ENCODE measurements at places on chromosomes 1 and 21.

DNA sequence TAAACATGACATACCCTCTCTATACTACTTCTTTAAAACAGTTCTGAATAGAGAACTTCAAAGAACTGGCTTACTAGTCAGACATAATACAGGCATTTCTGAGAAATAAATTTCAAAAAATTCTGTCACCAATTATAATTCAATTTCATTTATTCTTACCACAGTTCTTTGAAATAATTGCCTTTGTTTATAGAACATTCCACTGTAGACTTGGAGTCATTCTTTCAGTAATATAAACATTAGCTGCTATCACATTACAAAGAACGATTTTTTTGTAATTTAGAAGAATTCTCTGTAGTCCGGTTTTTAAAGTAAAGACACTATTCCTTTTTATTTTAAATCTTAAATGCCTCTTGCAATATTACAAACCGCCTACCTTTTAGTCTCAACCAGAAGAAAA lies 146.4 kb upstream of the COL11A1 start:
- no peak for DNase-seq

DNA sequence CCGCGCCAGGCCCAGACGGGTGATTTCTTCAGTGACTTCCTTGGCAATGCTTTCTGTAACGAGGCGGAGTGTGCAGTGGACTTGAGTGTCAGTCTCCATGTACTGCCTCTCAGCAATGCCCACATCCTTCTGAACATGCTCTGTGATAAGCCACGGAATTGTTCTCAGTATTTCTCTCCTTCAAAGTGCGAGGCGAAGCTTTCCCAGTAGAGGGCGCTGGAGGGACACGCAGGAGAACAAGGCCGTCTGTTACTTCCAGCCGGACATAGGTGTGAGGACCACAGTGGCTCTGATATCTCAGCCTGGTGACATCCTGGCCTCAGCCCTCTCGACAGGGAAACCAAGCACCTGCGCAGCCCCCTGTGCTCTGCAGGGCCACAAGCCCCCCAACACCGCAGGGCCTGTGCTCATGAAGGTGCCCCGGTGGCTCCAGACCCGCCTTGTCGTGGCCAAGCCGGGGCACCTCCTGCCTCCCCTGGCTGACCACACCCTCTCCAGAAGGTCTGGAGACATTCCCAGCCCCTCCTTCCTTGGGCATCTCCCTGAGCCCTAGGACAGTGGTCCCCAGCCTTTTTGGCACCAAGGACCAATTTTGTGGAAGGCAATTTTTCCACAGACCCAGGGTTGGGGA lies 46.1 kb upstream of the BACE2 start:
- DNase-seq = peak; percentile 83

- DNase-seq = no peak
These were observed 8.1 kb downstream of the NGF start for GRCh38 chr1:115329965-115330364.

GRCh38 chr1:165628147-165628822 lies 2.7 kb upstream of the MGST3 start:
- DNase-seq = no peak

- DNase-seq = no peak
These were observed 5.4 kb downstream of the CYP4B1 start for GRCh38 chr1:46804027-46804889.

- DNase-seq = no peak
These were observed 47.1 kb downstream of the ZNF697 start for GRCh38 chr1:119600976-119601375.

- DNase-seq = no peak
These were observed 36.7 kb downstream of the DNASE2B start for GRCh38 chr1:84434801-84435549.

GRCh38 chr1:84236256-84236655 lies 65.3 kb upstream of the SAMD13 start:
- no peak for DNase-seq

All from NCI-H1092 (cell line).